T-helper 17 cell (primary cell): ENCODE measurements at places on chromosomes 3 and 15.

DNA sequence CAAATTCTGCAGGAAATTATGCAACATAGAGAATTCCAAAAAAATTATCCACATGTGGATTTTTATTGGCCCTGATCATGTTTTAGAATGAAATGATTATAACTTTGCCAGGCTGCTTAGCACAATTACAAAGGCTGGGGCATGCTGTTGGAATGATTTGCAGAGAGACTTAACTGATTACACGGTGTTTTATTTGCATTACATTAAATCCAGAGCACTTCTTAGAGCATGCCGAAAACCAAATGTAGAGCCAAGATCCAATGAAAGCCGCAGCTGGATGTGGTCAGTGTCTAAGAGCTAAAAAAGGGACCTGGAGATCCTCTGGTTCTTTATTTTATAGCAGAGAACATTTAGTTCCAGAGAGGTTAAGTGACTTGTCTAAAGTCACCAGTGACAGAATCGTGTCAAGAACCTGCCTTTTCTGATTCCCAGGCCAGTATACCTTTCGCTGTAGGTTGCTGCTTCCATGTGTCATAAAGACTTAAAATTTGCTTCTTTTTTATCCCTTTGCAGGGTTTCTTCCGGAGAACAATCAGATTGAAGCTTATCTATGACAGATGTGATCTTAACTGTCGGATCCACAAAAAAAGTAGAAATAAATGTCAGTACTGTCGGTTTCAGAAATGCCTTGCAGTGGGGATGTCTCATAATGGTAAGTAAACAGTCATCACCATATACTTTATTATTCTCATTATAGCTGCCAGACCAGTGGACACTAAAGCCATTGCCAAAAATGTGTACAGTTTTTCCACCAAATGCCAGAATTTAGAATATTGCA lies 92.0 kb upstream of the TSEN2 start:
- DNase-seq, result no peak

DNA sequence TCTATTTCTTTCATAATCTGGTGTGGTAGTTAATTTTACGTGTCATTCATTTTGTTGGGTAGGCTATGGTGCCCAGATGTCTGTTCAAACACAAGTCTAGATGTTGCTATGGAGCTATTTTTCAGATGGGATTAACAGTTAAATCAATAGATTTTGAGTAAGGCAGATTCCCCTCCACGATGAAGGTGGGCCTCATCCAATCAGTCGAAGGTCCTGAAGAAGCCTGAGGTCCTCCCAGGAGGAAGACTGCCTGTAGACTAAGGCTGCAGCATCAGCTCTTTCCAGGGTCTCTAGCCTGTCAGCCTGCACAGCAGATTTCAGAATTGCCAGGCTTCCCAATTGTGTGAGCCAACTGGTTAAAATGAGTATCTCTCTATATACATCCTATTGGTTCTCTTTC lies 92.9 kb downstream of the GABRB3 start:
- no peak for DNase-seq

GRCh38 chr15:55740981-55741832 lies 1.7 kb downstream of the PRTG start:
- DNase-seq, result no peak

GRCh38 chr3:13161771-13162535 lies 88.7 kb upstream of the IQSEC1 start:
- DNase-seq, result no peak

- no peak for DNase-seq
These were observed 26.4 kb downstream of the TYRO3 start for GRCh38 chr15:41585127-41586047.

DNA sequence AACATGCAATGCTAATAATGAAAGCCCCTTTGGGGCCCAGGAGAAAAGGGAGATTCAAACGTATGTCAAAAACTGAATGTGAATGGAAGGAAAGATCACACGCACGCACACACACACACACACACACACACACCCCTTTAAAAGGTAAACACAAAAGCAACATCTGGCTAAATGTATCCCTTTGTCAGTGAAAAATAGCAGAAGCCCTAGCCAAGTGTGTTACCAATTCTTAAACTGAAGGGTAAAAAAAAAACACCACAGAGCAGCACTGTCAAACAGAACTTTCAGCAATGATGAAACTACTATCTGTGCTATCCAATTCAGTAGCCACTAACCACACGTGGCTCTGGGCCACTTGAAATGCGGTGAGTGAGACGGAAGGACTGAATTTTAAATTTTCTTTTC lies 4.9 kb downstream of the RFTN1 start:
- no peak for DNase-seq

- no peak for DNase-seq
These were observed 10.5 kb downstream of the CAPN7 start for GRCh38 chr3:15216501-15216900.

DNA sequence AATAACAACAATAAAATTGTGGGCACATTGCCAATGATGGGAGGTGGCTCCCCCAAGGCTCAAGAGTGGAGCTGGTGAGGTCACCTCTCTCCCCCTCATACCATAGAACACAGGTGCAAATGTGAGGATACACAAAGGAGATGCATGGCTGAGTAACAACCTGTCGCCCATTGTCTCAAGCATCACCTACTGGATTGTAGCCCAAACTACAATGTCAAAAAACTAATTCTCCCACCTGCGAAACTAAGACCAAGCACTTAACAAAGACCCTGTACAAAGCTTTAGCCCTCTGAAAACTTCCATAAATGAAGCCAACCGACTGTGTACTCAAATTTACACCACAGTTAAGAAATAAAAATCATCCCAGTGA lies 50.4 kb upstream of the IGSF11 start:
- DNase-seq, result no peak

DNA sequence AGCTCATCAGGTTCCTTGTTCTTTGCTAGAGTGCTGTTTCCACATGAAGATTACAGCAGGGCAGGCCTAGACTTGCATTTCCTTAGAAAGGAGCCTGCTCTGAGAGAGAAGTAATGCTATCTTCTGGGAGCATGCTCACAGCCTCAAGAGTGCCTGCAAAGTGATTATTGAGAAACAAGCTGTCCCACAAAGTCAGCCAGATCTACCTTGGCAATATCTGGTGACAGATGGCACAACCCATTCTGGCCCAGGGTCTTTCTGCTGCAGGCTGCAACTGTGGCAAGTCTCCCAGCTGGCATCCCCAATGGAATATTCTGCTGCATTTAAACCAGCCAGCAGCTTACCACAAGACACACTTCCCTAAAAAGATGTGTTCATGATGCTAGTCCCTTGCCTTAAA lies 29.3 kb downstream of the MTMR10 start:
- no peak for DNase-seq

DNA sequence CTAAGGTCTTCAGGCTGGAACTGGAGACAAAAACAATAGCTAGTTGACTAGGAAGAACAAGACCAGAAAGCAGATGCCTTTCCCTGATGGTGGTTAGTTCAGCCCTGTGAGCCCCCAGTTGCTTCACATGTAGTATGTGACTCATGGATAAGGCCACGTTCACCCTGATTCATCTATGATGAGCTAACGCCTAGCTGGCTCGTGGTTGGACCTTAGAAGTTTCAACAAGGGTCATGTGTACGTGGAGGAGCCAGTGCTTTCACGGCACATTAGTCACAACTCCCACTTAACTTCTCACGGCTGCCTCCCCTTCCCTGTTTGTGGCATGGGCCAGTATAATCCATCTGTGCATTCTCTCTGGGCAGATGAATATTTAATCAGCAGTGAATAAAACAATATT lies 20.6 kb downstream of the COL8A1 start:
- no peak for DNase-seq

- DNase-seq, result no peak
These were observed 12.0 kb upstream of the ZNF592 start for GRCh38 chr15:84736375-84736774.

- no peak for DNase-seq
These were observed 171.5 kb downstream of the LRTM1 start for GRCh38 chr3:54756330-54756731.

DNA sequence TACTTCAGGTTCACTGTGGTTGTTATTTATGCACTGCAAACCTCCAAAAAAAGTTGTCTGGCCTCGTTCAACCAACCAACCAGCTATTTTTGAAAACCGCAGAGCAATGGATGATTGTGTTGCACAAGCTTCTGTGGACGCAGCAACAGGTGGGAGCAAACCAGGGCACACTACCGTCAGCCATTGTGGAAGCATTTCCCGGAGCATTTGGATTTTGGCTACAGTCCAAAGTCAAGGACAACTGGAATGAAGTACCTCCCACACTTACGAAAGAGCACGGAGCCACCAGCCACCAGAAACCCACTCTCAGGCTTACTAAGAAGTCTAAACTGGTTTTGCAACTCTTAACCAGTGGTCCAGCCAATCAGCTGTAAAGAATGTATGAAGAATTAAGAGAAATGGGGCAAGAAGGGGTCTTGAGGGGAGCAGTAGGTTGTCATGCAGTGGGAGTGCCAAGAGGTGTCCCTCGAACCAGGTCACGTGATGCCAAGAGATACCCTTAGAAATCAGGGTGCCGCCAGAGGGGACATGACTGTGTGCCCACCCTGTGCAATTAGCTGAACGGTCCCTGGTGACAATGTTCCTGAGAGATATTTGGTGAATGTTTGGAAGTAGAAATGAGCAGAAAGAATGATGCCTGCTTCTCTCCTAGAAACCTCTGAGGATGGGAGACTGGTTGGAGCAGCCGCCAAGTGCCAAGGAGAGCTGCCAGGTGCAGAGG lies 68.9 kb upstream of the PCSK6 start:
- DNase-seq, result no peak

DNA sequence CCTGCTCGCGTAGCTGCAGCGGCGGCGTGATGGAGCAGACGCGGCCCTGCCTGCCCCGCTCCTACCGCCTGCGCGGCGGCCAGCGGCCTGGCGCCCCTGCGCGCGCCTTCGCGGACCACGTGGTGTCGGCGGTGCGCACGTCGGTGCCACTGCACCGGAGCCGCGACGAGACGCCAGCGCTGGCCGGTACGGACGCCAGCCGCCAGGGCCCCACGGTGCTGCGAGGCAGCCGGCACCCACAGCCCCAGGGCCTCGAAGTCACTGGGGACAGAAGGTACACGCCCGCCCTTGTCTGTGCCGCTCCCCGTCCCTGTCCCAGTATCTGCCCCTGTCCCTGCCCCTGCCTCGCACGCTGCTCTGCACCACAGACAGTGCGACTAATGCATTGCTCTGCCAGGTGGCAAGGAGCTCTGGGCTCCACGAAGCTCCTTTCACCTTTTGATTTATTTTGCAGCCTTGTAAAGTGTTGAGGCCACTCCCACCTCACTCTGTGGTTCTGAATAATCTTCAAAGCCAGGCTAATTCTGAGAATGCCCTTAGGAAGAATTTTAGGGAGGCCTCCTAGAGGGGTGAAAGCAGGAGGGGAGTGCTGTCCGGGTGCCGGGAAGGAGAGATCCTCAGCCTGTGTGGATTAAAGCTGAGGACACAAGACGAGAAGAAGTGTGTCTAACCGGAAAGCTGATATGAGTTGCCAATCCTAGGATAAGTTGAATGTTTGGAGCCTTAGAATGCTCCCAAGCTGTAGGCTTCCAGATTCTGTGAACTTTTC lies 100.0 kb downstream of the THSD4 start:
- no peak for DNase-seq

- DNase-seq, result no peak
These were observed 5.7 kb downstream of the NMNAT3 start for GRCh38 chr3:139671863-139672646.

DNA sequence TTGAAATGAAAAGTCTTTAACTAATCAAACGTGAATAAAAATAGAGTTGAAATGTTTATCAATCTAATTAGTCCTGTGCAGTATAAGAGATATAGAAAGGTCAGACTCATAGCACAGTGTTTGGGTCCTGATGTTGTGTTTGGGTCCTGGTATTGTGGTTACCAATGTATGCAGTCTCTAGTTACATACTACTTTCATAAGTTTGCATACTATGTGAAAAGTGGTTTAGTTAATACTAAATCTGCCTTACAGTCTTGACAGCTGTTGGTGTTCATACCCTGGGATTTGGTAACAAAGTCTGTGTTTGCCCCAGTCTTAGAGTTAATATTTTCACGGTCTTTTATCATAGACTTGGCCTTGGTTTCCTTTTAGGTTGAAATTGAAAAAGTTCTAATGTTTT lies 41.7 kb downstream of the KIF15 start:
- DNase-seq, result no peak

DNA sequence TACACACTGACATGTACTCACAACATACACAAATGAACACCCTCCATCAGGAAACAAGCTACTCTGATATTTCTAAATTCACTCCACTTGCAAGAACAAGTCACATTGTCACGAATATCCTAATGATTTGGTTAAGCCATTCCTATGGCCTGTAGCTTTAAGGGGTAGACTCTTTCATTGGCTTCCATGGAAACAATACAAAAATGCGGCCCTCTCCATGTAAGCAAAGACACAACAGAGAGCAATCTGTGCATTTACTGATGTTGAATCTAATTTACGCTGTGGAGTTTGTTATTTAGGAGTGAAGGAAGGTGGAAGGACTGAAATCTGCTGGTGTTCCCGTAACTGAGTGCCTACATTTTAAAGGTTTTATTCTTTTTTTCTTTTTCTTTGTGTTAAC lies 114.5 kb downstream of the FMN1 start:
- DNase-seq, result no peak

GRCh38 chr15:80095511-80095910 lies 36.0 kb downstream of the ZFAND6 start:
- no peak for DNase-seq

DNA sequence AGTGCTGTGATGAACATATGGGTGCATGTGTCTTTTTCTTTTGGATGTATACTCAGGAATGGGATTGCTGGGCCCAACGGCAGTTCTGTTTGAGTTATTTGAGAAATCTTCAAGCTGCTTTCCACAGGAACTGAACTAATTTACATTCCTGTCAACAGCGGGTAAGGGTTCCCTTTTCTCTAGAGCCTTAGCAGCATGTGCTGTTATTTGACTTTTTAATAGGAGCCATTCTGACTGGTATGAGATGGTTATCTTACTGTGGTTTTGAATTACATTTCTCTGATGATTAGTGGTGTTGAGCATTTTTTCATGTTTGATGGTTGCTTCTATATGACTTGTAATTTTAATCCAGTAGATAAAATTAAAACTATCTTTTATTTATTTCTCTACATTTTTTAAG lies 1168.6 kb upstream of the ALCAM start:
- no peak for DNase-seq

GRCh38 chr15:77456746-77457145 lies 36.1 kb downstream of the HMG20A start:
- no peak for DNase-seq

DNA sequence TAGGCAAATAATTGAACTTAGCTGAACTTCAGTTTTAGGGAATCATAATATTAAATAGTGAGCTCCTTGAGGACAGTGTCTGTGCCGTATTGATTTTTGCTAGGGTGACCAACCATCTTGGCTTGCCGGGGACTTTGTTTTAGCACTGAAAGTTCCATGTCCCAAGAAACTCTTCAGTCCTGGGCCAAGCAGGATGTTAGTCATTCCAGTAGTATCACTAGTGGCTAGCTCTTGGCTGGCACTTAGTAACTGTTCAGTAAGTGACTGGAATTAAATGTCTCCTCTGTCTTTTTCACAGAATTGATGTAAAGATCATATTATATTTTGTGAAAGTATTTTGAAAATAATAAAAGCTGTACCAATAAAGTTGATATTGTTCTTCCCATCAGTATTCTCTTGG lies 42.3 kb downstream of the RSRC1 start:
- DNase-seq, result no peak

GRCh38 chr3:39267631-39268548 lies 11.9 kb downstream of the CX3CR1 start:
- peak; percentile 44 for DNase-seq
